ENCODE measurements at places on chromosomes 5 and 9.

GRCh38 chr9:97985058-97985861 is 2.1 kb downstream of the ANP32B start:
- H3K4me3 ChIP-seq = peak overlapping the region; percentile 80
- no peaks in the 10 kb centered on the region for H3K27me3 ChIP-seq
- peaks cover 59% of the 10 kb centered on the region for H3K4me1 ChIP-seq
- no peaks in the 10 kb centered on the region for H3K36me3 ChIP-seq
- peak overlapping the region; percentile 85 for H3K27ac ChIP-seq

DNA sequence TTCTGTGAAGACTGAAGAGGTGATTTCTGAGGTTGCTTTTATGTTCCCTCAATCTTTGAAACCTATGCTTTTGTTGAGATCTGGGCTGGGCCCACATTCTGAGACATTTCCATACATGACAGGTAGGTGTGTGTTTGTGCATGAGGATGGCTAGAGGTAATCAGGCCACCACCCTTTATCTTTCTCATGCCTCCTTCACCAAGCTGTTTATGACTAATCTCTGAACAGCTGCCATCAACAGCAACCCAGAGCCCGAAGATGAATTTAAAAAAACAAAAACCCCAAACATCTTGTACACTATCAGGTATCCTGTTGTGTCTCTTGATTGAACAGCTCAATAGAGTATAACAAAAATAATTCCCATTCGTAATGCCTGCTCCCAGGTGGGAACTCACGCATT is 12.6 kb upstream of the C5orf46 start:
- H3K4me1 ChIP-seq = no peaks in the 10 kb centered on the region
- H3K36me3 ChIP-seq = no peaks in the 10 kb centered on the region
- no peak for DNase-seq
- H3K27me3 ChIP-seq = peaks cover 3% of the 10 kb centered on the region
- H3K4me3 ChIP-seq = no peak overlapping the region

DNA sequence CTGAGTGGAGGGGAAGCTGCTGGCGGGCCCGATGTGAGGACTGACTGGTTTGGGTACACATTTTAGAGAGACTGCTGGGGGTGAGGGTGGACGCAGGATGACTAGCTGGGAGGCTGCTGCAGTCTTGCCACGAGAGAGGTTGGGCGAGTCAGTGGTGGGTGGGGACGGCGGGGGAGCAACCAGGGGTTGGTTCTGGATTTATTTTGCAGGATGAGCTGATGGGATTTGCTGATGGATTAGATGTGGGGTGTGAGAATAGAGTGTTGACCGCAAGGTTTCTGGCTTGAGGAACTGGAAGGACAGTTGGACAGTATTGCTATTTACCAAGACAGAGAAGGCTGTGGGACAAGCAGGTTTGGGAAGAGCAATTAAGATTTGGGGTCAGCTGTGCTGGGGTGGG is 5.8 kb upstream of the NDST1 start:
- no peak overlapping the region for H3K27ac ChIP-seq
- no peaks in the 10 kb centered on the region for H3K36me3 ChIP-seq
- no peak for DNase-seq
- no peaks in the 10 kb centered on the region for H3K4me1 ChIP-seq
- no peak overlapping the region for H3K4me3 ChIP-seq
- no peaks in the 10 kb centered on the region for H3K27me3 ChIP-seq

DNA sequence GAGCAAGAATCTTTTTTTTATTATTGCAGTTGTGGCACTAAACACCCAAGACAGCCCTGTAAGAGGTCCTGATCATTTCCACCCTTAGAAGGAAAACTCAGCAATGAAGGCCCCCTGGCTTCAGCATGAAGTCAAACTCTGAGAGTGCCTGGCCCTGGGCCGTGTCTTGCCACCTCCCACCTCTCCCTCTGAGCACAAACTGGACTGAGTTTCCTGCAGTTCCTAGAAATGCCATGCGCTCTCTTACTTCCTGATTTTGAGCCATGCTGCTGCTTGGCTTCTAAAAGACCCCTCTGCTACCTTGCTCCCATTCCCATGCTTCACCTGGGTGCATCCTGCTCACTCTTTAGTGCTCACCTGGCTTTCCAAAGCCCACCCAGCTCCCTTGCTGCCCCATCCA is 140.4 kb upstream of the KLF9 start:
- H3K27me3 ChIP-seq = no peaks in the 10 kb centered on the region
- no peaks in the 10 kb centered on the region for H3K4me1 ChIP-seq
